Omental fat pad (tissue), 4 donors: ENCODE measurements at places on chromosomes 7 and 10.

DNA sequence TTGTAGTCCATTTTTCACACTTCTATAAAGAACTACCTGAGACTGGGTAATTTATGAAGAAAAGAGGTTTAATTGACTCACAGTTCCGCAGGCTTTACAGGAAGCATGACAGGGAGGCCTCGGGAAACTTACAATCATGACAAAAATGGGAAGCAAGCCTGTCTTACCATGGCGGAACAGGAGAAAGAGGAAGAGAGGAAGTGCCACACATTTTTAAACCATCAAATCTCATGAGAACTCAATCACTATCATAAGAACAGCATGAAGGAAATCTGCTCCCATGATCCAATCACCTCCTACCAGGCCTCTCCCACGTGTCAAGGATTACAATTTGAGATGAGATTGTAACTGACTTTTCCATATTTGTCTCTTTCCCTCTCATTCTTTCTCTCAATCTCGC lies 9.3 kb upstream of the PNPLA8 start:
- DNase-seq, result no peak

DNA sequence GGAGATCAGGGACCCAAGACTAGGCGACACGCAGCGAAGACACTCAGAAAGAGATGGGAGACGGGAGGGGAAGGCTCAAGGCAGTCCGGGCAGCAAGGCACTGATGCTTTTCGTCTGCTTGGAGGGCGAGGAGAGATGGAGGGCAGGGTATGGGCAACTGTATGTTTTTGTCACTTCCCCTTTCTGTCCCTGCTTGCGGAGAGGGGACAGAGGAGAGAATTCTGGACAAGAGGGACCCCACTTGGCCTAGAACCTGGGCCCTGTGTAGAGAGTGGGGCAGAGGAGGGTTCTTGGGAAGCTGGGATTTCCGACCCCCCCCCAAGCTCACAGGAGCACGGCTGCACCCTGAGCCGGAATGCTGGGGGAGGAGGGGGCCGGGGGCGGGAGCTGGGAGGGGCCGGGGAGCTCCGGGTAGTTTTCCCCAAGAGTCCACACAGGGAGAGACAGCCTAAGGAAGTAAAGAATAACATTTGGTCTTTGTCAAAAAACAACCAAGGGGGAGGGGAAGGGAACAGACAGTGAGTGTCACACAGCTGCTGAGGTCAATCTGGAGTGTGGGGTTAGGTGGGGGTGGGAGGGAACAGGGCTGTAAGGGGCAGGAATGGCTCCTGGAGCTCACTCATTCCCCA lies 1.8 kb downstream of the LRCH4 start:
- DNase-seq, result no peak

DNA sequence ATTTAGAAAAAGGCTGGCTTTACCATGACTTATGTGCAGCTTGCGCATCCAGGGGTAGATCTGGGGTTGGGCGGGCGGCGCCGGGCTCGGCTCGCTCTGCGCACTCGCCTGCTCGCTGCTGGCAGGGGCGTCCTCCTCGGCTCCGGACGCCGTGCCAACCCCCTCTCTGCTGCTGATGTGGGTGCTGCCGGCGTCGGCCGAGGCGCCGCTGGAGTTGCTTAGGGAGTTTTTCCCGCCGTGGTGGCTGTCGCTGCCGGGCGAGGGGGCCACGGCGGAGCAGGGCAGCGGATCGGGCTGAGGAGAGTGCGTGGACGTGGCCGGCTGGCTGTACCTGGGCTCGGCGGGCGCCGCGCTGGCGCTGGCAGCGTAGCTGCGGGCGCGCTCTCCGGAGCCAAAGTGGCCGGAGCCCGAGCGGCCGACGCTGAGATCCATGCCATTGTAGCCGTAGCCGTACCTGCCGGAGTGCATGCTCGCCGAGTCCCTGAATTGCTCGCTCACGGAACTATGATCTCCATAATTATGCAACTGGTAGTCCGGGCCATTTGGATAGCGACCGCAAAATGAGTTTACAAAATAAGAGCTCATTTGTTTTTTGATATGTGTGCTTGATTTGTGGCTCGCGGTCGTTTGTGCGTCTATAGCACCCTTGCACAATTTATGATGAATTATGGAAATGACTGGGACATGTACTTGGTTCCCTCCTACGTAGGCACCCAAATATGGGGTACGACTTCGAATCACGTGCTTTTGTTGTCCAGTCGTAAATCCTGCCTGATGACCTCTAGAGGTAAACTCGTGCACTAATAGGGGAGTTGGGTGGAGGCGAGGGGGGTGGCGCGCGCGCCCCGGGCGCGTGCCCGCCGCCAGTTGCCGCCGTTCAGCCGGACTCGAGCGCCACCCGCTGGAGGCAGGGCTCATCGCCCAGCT lies at the start of gene HOXA5:
Gene HOXA5 (minus strand): TSS at position 659 of the 927 bp plus-strand sequence. CDS start 74 bp downstream, at position 585.
- DNase-seq, result peak; percentile 58

DNA sequence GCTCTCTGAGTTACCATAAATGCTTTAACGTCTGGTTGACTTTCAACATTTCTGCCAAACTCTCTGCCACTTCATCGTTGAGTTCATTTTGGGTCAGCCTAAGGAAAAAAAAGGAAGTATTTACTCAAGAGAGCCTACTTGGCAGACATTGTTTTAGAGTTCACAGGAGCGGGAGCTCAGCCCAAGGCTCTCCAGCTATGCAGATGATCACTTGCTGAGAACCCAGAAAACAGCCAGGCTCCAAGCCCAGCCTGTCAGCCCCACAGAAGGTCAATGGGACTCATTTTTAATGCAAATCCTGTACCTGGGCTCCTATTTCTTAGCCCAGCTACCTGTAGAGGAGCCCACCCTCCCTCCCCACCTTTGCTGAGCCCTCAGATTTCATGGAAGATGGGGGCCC lies 45.5 kb downstream of the NOD1 start:
- no peak for DNase-seq

- no peak for DNase-seq
These were observed 31.3 kb downstream of the TMEM270 start for GRCh38 chr7:73892003-73892999.

GRCh38 chr10:129278686-129279085 lies 188.4 kb upstream of the MGMT start:
- DNase-seq, result no peak

DNA sequence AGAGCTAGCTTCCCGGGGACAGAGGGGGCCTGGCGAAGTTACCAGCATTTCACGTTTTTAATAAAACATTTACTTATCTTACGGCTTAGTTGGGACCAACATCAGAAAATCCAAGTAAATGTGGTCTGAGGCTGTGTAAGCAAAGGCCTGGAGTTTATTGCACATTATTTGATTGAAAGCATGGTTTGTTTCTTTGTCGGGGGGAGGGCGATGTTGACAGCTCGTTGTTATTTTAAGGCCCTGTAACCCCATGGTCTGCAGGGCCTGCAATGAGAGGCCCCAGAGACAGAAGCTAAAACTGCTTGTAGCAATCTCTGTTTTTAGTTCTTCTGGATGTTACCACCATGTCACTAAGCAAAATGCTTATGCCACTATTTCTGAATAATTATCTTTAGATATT lies 88.9 kb downstream of the MYOF start:
- DNase-seq, result no peak

GRCh38 chr10:22491480-22491879 lies 146.2 kb downstream of the SPAG6 start:
- no peak for DNase-seq

DNA sequence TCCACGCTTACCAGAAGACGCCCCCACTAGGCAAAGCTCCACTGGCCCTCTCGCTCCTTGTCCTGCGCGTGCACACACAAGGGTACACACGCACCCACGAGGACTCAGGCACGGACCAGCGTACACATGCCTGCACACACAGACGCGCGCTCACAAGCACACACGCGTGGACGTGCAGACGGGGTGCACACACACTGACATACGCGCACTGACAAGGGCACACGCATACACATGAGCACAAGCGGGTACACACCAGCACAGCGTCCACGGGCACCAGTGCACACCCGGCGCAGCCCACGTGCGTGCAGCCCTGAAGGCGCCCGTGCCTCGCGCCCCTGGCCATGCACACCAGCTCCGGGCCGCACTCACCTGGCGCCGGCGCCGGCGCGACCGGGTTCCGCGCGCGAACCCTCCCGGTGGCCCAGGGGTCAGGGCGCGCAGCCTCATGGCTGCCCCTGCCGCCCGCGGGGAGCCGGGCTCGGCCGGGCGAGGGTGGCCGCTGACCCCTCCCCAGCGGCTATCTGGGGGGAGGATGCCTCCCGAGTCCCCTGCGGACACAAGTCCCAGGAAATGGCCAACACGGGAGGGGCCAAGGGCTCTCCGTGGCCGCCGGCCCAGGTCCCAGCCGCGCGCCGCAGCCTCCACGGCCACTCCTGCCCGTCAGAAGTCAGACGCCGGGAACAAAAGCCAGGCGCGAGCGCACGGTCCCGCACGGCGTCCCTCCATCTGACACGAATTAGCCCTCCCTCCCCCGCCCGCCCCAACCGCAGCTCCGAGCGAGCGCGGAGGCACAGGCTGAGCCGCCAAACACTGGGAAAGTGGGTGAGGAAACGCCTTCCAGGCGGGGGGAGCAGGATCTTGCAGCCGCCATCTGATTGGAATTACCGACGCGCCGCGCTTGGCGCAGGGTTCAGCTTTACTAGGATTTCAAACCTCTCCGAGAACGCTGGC lies 45.0 kb downstream of the TNS3 start:
- no peak for DNase-seq

GRCh38 chr10:71737001-71737833 lies 17.6 kb upstream of the C10orf105 start:
- no peak for DNase-seq

- DNase-seq, result no peak
These were observed 84.9 kb upstream of the INHBA start for GRCh38 chr7:41787651-41788350.

- DNase-seq, result no peak
These were observed 31.1 kb downstream of the HOXA1 start for GRCh38 chr7:27064661-27065060.

DNA sequence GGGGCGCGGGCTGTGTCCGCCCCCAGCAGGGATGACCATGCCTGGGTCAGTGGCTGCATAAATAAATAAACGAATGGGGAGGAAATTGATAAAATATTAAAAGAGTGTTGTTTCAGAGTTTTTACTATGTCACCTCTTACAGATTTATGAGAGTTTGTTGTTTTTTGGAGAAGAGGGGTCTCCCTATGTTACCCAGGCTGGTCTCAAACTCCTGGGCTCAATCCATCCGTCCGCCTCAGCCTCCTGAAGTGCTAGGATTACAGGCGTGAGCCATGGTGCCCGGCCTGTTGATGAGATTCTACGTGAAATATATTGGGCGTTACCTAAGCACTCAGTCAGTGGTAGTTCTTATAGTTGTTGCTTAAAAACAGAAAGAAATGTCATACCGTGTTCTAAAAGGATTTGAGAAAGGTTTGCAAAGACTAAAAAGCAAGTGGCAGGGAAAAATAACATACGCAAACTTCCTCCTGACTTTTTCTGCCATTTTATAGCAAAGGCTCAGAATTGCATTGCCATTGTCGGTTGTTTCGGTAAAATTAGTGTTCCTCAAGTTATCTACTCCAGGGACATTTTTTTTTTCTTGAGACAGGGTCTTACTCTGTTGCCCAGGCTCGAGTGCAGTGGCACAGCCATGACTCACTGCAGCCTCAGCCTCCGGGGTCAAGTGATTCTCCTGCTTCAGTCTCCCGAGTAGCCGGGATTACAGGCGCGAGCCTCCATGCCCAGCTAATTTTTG lies 39.5 kb upstream of the FOXK1 start:
- DNase-seq, result no peak

DNA sequence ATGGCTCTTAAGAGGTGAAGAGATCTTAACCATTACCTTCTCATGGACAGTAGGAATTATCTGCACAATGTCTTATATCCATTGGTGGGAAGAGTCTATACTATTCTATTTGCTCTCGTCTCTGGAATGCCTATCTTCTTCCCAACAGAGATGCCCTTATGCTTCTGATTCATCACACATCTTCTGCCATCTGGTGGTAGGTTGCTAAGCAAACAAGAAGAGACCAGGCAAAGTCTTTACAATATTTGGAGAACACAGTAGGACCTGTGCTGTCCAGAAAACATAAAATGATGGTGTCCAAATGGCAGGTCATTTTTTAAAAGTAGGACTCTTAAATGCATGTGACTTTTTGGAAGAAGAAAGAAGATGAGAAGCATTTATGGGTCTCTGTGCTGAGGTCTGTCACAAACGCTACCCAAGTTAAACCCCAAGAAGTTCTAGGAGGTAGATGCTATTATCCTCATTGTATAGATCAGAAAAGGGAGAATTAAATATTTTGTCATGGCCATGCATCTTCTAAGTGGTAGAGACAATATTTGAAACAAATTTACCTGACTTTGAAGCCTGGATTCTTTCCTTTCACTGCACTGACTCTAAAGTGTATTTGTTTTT lies 67.8 kb upstream of the NXPH1 start:
- no peak for DNase-seq

DNA sequence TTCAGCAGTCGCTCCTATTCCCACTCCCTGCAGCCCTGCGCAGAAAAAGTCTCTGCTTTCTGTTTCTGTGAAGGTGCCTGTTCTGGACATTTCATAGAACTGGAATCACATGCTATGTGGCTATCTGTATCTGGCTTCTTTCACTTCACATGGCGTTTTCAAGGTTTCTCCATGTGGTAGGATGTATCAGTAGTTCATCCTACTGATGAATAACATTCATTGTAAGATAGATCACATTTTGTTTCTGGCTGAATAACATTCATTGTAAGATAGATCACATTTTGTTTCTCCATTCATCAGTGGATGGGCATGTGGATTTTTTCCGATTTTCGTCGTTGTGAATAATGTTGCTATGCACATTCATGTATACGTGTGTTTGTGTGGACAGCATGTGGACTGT lies 44.5 kb downstream of the HSPA12A start:
- DNase-seq, result no peak

DNA sequence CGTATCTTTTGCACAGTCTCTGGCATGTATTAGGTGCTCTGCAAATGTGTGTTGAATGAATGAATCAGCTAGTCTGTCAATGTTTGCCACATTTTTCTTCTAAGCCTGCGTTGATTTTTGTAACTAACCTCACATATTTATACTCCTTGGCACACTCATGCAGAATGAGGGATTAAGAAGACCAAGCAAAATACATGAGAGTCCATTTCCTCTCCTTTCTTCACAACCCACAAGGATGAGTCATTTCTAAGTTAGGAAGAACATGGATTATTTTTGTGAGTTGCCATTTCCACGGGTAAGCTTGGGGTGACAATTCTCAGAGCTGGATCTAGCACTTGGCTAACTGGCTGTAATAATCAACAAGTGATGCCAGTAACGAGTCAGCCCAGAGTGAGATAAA lies 158.8 kb downstream of the TWIST1 start:
- DNase-seq, result no peak

- DNase-seq, result no peak
These were observed 7.7 kb downstream of the ASB10 start for GRCh38 chr7:151179287-151179860.

- DNase-seq, result no peak
These were observed 287.5 kb upstream of the KLF14 start for GRCh38 chr7:131021460-131021859.

DNA sequence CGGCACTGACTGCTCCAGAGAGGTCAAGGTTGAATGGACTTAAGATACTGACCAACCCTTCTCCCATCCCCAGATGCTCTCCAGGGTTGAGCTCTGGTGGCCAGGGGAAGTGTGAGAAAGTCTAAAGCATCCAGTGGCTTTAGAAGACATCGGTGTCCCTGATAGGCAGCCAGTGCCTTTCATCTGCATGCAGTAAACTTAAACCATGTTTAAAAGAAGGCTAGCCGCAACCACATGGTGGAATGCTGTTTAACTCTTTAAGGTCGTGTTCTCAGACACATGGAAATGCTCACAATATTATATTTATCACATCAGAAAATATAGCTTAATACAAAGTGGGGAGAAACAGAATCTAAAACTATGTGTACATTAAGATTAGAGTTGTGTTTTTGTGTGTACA lies 137.0 kb downstream of the CNNM2 start:
- DNase-seq, result no peak

- DNase-seq, result no peak
These were observed 11.3 kb downstream of the KCNIP2 start for GRCh38 chr10:101832325-101832771.

GRCh38 chr10:131058799-131059198 lies 252.7 kb downstream of the TCERG1L start:
- DNase-seq, result no peak
